Hematopoietic multipotent progenitor cell (in vitro differentiated cells): ENCODE measurements at places on chromosomes 2 and 18.

DNA sequence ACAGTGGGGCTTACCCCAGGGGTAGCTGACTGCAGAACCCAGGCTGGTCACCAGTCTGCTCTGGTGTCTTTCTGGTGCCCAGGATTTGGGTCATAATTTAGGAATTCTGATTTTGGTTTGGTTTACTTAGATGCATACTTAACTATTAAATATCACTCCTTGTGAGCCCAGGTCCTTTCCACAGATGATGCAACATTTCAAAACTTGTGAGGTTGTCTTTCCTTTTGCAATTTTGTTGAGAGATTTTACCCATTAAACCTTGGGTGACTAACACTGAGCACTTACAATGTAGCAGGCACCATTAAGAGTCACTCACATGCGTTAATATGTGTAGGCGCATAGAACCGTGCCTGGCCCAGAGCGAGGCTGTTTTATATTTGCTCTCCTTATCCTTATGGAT is 61.8 kb upstream of the RPL31 start:
- no peak for DNase-seq

GRCh38 chr2:33488178-33488690 is 11.8 kb downstream of the RASGRP3 start:
- DNase-seq: no peak

GRCh38 chr2:121080013-121080772 is 204.8 kb downstream of the TFCP2L1 start:
- no peak for DNase-seq

GRCh38 chr2:20378891-20379519 is 28.4 kb upstream of the PUM2 start:
- DNase-seq: no peak

DNA sequence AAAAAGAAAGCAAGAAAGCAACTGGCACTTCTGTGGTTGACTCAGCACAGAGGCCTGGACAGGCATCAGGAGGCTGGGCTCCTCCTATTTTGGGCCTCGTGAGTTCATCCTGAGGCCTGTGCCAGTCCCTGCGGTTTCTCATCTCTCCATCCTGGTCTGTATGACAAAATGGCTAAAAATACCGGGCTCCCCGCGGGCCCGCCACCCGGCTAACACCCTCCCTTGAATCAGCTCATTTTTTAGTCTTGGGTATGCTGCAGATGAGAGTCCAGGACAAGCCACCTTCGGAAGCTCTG is 62.3 kb upstream of the YWHAQ start:
- no peak for DNase-seq

GRCh38 chr18:53918091-53918490 is 306.4 kb downstream of the MBD2 start:
- no peak for DNase-seq

DNA sequence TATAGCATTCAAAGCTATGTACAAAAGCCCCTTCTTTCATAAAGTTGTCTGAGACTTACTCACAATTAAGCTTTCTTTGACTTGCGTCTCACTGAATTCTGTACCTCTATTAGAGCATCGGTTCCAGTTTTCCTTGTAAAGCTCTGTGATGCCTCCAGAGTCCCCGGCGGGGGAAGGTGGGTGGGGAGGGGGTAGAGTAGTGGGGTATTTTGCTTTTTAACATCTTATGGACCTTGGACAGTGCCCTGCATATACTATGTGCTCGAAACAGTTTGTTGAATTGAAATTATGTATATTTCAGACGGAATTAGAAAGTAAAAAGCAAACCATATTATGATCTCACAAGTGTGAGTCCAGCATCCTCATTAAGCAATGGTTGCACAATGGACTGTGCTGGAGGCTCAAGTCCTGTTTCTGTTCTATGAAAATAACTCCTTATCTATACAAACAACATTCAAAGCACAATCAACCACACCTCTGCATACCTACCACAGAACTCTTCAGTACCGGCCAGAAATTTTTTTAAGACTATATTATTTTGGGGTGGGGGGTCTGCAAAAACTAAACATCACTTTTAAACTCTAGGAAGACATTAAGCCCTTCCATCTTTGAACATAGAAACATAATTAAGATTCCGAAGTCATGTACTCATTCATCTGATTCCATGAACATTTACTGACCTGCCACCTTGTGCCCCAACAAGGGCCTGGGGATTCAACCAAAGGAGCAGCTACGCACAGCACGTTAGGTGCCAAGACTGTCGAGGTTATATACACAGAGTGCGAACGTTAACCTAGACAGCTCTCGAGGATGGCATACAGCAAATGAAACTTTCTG is 908 bp downstream of the STAT1 start:
- peak; percentile 10 for DNase-seq

- no peak for DNase-seq
Observed at GRCh38 chr2:112542984-112543661, 858 bp downstream of the POLR1B start.

DNA sequence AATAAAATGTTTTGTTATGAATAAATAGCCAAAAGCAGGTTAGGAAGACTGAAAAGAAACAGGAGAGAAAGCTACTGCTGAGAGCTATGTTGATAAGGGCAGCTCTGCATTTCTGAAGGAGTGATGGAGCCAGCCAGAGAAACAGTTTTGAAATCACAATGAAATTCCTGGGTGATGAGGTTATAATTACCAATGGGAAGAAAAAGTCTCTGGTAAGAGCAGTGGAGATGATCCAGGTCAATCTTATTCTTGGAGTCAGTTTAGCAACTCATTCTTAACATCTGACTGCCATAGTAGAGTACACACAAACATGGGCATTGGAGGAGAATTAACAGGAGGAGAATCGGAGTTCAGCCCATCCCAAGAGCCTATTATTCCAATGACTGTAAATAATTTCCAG is 2.4 kb downstream of the ALKAL2 start:
- no peak for DNase-seq

DNA sequence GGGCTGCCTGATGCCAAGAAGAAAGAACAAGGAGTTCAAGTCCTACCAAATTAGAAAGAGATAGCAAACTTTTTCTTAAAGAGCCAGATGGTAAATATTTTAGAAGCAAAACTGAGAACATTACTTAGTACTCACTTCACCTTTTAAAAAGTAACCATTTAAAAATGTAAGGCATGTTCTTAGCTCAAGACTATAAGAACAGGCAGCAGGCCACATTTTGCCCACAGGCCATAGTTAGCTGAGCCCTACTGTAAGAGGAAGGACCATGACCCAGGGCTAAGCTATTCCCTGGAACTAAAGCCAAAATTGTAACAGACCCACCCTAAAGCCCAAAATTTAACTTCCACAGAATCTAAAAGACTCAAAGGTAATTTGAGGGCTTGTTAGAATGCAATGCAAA is 31.3 kb downstream of the USP40 start:
- DNase-seq: no peak

DNA sequence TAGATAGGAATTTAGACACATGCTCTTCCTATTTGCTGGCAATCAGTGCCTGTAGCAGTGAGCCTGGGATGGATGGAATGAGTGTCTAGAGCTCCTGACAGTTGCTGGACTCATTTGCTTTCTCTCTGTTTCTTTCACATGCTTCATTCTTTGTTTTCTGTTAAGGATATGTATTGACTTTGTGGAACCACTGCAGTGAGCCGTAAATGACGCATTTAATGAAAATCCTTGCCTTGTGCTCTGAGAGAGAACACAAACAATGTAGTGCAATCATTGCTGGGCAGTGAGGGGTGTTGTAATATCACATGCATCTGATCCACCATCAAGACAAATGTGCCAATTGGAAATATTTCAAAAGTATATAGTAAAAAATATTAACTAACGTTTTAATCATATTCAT is 25.2 kb upstream of the CDH20 start:
- DNase-seq: no peak

DNA sequence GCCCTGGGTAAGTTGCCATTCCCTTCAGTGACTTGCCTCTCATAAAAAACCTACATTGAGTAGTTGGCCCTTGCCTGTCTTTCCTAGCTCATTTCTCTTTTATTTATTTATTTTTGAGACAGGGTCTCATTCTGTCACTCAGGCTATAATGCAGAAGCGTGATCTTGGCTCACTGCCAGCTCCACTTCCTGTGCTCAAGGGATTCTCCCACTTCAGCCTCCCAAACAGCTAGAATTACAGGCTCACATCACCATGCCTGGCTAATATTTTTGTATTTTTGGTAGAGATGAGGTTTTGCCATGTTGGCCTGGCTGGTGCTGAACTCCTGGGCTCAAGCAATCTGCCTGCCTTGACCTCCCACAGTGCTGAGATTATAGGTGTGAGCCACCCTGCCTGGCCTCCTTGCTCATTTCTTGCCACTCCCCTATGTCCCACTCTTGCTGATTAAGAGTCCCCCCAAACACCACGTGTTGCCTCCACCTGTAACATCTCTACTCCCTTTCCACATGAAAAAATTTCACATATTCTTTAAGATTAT is 12.6 kb downstream of the EVA1A start:
- DNase-seq: peak; percentile 9

DNA sequence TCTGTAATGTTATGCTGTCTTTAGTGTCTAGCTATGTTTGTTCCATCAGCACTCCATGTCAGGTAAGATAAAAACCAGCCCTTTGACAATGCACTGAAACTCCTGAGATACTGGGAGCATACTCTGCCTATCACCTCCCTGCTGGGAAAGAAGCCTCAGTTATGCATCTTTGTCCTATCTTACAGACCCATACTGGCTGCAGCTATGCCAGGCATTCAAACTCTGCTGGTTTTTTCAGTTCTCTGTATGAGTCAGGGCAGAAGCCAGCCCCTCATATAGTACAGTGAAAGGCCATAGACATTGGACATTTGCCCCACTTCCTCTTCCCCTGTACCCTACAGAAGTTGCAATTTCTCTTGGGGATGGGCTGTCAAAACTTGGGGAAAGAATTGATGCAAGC is 181.1 kb upstream of the RGPD4 start:
- DNase-seq: no peak

DNA sequence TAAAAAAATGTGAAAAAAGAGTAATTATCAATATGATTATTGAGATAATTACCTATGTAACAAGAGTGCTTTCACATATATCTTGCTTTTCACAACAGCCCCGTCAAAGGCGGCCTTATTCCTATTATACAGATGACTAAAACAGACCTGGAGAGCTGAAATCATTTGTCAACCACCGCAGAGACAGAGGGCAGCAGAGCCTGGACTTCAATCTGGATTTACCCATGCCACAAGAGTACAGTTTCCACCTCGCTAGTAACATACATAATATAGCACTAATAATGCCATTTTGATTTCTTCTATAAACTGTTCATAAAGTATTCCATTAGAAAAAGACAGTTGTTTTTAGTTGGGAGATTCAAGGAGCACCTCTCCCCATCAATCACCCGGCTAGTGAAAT is 121.8 kb downstream of the EPB41L3 start:
- no peak for DNase-seq

DNA sequence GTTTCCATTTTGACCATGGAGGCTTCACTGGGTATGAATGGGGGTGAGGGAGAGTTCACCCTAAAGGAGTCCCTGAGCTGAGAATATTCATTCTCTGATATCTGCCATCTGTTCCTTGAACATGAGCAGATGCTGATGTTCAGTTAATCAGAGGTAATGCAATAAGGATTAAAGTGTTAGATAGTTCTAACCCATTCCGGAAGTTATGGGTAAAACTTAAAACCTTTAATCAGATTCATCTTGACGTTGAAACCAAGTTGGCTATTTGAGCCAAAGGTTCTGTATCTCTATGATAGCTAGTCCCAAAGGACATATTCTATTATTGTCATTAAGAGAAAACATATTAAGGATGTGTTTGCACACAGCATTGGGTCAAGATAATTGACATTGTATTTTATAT is 268.9 kb downstream of the PLCL1 start:
- no peak for DNase-seq

- DNase-seq: no peak
Observed at GRCh38 chr18:59792353-59792752, 95.1 kb upstream of the CCBE1 start.

GRCh38 chr2:134875309-134875708 is 36.9 kb downstream of the ACMSD start:
- no peak for DNase-seq

- DNase-seq: no peak
Observed at GRCh38 chr18:63908858-63909257, 1.1 kb downstream of the SERPINB10 start.

GRCh38 chr18:26495287-26495686 is 53.1 kb downstream of the KCTD1 start:
- no peak for DNase-seq

DNA sequence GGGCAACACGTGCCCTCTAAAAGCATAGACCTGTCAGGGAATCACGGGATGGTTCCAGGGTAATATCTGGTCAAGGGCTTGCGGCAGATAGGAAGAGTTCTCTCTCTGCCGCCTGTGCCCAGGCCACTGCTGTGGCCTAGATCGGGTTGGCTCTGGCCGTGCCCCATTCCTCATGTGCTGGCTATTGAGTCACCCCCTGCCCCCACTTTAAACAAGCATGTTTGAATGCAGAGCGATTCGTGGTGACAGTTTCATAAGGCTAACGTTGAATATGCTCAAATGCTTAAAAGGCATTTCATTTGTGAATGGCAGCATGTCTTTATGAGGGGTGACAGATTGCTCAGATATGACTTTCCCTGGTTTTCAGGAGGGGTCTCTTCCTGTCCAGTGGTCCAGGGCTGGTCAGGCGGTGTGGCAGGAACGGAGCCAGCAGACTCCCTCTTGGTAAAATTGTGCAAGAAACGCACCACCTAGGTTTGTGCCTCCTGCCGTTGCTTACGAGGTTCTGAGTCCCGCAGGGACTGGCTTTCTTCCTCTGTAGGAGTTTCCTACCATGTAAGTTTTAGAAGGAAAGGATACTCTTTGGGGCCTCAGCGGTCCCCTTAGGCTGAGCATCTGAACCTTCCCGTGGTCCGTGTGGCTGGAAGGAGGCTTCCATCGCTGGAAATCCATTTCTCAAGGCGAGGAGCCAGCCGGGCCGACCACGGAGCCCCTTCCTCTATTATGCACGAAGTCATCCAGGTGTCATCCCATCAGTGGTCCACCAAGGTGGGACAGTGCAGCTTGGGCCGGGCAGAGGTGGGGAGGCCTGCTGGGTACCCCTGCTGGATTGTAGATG is 50.2 kb downstream of the AGAP1 start:
- no peak for DNase-seq

DNA sequence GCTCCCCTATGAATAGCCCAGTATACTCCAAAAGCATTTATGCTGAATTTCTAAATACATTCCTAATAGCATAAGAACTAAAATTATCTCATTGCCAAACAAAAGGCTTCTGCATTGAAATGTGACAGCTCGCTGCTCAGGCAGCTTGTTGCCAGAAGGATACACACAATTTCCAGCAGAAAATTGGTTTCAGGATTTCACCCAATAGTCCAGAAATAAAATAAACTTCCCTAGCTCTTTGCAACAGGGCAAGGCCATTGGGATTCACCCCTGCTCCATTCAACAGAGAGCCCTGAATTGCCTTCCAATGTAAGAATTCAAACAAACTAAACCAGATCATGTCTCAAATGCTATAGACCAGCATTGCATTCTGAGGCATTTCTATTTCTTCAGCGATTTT is 70.7 kb downstream of the RBM43 start:
- no peak for DNase-seq

DNA sequence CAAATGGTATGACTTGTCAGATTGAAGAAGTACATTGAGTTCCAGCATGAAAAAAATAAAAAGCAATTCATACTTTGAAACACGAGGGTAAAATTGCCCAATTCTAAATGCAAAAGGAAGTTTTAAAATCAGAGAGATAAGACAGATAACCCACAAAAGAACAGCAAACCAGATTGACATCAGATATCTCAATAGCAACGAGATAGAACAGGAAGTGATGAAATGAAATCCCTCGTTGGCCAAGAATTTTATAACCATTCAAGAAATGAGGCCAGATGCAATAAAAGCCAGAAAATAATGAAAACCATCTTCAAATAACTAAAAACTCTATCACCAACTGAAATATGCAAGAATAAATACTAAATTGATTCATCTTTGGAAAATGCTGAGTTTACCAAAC is 172.8 kb downstream of the CD226 start:
- no peak for DNase-seq
